ENCODE measurements at places on chromosomes 5 and 9. TPM values are rescaled to one million over a fixed set of nuclear protein-coding genes. Genes with fewer than 3 reads are reported as not detected.

The ARHGEF28 gene
- 74.5 TPM for total RNA-seq

The MAST4 gene
- total RNA-seq: 8.7 TPM

The ZFP2 gene
- total RNA-seq: 6.4 TPM

The SNAPC4 gene
- 15.5 TPM for total RNA-seq

The TLR4 gene
- total RNA-seq: 2.1 TPM

The APBA1 gene
- 0.55 TPM for total RNA-seq

The TEX48 gene
- total RNA-seq: not detected

The PCDHA1 gene
- total RNA-seq: 0.35 TPM

The INSL4 gene
- not detected for total RNA-seq

The DAPK1 gene
- total RNA-seq: 41.0 TPM

The TSTD2 gene
- 31.4 TPM for total RNA-seq

The PCDHGB2 gene
- total RNA-seq: 0.35 TPM

The ASPN gene
- not detected for total RNA-seq

DNA sequence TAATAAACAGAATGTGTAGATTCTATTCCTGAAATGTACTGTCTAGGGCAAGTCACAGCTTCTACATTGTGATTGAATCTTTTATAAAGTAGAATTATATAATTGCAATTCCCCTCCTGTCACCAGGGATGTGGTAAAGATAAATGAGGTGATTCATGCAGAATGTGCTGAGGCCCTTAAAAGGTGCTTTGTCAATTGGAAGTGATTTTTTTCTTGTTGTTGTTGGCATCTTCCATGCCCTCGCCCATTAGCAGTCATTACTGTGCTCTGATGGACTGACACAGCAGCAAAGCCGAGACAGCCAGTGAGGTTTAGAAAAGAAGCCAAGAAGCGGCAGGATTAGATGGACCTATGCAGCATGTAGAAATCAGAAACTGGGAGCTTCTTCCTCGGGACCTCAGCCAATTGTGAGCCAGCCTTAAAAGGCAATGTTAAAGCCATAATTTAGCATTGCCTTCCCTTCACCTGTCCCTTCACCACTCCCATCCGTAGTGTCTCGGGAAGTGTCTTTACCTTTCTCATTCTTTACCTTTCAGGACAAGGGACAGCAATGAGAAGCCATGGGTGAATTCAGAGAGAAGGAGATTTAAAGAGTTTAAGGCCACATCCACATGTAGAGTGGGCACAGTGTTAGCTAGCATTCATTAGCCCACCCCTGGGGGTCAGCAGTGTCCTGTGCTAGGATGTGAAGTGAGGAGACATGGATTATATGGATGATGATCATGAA lies 257.8 kb downstream of the PLK2 start:
- DNase-seq: peak; percentile 47

- no peak for DNase-seq
Measured at GRCh38 chr9:88291856-88292255, 96.4 kb upstream of the SPIN1 start.

DNA sequence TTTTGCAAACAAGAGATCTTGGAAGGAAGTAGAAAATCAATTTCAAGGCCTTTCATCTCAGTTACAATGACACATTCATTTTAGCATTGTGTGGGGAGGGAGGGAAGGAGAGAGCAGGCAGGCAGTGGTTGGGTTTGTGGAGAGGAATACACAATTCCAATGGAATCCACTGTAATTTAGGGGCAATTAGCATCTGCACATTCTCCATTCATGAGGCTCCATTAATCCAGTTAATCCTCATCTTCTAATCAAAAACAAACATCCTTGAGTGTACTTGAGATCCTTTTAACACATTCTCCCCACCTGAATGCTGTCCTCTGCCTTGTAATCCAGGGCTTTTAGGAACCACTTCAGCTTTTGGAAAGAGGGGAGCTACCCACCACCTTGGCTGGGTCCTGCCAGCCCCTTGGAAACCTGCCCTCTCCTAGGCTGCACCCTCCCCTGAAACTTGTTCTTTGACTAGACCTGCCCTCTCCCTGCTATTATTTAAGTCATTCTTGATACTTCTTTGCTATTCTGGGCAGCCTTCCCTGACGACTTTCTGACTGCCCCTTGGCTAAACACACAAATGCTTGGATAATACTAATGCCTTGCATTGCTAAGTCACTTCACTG lies 271.2 kb downstream of the SLIT3 start:
- peak; percentile 7 for DNase-seq

- no peak for DNase-seq
Measured at GRCh38 chr9:111736714-111737113, 58.0 kb downstream of the SHOC1 start.

- DNase-seq: no peak
Measured at GRCh38 chr9:134265078-134265477, 61.2 kb upstream of the RXRA start.

DNA sequence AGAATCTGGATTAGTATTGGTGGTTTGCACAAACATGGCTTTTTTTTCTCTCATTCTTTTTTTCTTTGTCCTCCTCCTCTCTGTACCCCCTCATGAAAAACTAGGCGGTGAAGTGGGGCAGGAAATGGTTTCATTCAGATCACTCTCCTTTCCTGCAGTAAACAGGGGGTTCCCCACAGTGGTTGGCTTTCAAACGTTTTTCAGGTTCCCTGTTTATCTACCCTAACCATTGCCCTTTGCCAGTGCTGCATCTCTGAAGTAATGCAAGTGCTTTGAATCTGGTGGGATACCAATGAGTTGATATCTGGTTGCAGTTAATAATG lies 29.8 kb downstream of the NR4A3 start:
- no peak for DNase-seq

DNA sequence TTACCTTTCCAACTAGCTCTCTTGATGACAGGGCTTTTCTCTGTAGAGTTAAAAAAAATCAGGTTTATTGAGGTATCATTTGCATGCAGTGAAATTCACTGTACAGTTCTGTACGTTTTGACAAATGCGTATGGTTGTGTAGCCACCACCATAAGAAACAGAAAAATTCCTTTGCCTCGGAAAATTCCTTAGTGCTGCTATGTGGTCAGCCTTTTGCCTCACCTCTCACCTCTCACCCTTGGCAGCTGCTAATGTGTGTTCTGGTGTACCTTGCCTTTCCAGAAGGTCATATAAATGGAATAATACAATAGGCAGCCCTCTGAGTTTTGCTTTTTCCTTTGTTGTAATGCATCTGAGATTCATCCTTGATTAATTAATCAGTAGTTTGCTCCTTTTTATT lies 28.4 kb downstream of the PCSK5 start:
- no peak for DNase-seq

GRCh38 chr5:36481454-36482120 lies 124.8 kb upstream of the SLC1A3 start:
- DNase-seq: no peak

- peak; percentile 40 for DNase-seq
Measured at GRCh38 chr5:169911448-169912212, 68.7 kb downstream of the INSYN2B start.

DNA sequence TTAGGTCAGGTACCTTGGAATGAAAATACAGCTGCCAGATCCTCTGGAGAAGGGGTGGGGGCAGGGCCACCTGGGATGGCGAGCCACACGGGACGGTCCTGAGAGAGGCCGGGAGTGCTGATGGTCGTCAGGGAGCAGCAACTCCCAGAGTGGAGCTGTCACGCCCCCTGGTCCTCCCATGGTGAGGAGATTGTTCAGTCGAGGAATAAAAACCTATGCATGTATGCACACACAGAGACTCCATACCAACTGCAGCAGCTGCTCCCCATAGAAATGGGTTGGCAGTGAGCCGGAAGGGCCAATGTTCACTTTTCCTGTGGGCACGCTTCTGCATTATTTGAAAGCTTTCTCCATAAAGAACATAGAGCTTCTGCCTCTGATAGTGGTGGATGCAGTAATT lies 45.2 kb upstream of the SEMA4D start:
- DNase-seq: no peak

DNA sequence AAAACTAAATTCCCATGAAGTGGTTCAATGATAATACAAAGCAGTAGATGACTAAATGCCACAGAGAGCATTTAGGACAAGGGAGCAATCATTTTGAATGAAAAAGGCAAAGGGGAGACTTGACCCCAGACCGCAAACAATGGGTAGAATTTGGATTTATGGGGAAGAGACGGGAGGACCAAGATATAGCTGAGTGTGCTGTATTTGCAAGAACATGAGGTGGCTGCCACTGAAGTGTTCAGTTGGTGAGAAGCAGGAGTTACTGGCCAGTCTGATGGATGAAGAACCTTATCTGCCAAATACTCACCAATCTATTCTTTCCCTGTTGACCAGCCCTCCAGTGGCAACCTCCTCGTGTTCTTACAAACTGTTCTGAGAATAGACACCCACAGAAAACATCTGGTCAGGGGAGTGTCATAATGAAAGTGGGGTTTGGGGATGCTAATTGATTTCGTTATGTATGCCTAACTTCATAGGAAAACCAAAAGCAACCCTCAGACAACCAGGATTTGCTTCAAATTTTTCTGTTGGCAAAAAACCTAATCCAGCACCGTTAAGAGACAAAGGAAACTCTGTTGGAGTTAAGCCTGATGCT lies 19.8 kb downstream of the TDRD7 start:
- DNase-seq: no peak

- DNase-seq: no peak
Measured at GRCh38 chr5:178465228-178465860, 124.8 kb downstream of the COL23A1 start.

DNA sequence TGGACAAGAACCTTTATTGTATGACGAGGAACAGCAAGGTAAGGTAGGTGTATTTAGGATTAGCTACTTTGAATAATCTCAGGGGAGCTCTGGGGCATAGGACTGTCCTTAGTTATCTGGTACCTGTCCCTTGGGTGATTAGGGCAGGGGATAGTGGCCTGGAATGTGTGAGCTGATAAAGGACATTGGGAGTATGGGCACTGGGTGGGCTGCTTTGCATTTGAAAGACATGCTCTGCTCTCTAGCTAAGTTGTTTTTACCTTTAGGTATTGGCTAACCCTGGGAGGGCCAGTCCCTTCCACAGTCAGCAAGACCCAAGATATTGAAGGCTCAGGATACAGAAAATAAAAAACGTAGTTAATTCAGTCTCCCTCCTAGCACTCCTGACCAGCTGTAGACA lies 282.8 kb upstream of the C9orf72 start:
- no peak for DNase-seq

GRCh38 chr5:42579320-42579719 lies 156.1 kb downstream of the GHR start:
- DNase-seq: peak; percentile 64

DNA sequence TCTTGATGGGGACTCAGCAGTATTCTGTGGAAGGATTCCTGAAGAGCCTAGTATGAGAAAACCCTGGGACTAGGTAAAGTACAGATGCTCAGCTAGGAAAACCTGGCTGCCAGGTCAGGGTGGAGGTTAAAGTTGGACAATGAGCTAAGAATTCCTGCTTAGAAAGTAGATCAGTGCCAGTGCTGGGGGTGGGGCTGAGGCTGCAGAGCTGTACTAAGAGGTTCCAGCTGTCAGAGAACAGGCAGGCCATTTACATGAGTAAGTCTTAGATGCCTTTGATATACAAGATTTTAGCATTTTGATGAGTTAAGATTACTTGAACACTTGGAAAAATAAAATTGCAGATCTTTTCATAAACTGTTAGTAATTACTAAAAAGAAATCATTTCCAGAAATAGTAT lies 332.3 kb upstream of the NUDT12 start:
- no peak for DNase-seq

- DNase-seq: no peak
Measured at GRCh38 chr5:12592228-12592627, 688.0 kb upstream of the CTNND2 start.

GRCh38 chr9:91894023-91894422 lies 56.0 kb downstream of the ROR2 start:
- no peak for DNase-seq

- no peak for DNase-seq
Measured at GRCh38 chr9:128420651-128421481, at the start of gene CERCAM. Gene CERCAM, plus strand, starts transcription at chr9:128420857. Its CDS starts 21 bp downstream, at chr9:128420878.

GRCh38 chr5:36252722-36253365 lies 11.1 kb upstream of the NADK2 start:
- DNase-seq: peak; percentile 48

DNA sequence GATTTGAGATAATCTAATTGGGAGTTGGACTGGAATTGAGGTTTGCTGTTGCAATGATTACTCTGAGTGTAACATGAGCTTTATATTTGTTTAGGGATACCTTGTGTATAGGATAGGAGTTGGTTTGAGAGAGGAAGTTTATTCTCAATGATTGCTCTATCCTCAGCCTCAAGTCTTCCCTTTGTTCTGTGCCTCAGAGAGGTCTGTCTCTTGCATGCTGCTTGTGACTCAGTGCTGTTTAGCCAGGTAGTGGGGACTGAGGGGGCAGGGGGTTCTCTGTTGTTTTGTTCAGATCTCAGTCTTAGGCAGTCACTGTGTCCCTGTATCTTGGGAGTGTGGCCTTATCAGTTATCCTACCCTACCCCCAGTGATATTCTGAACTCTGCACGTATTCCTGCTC lies 192.1 kb downstream of the SPATA31D1 start:
- DNase-seq: no peak

DNA sequence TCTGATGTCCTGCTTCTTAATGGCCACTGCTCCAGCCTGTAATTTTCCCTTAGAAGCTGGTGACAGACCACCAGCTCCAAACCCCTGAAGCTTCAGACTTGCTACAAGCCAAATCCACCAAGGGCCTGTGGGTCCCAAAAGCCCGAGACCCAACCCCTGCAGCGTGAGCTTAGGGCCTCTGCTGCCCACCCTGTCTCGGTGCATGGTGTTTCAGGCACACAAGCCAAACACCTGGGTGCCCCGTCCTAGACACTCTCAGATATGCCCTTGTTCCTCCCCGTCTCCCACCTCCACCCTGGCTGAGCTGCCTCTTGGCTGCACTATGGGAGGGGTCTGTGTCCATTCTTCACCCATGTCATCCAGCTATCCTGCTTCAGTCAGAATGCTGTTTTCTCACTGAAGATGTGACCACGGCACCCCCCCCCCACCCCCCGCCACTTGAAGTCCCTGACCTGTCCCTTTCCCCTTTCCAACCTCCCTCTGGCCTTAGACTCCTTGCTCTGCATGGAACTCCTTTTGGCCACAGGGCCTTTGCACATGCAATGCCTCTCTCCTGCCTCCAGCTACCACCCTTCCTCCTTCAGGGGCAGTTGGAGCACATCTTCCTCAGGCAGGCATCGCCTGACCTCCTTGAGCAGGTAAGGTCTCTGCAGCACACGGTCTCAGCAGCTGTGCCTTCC lies 55.8 kb downstream of the ZNF354C start:
- no peak for DNase-seq

GRCh38 chr5:137612576-137612975 lies 113.5 kb upstream of the SPOCK1 start:
- DNase-seq: no peak

DNA sequence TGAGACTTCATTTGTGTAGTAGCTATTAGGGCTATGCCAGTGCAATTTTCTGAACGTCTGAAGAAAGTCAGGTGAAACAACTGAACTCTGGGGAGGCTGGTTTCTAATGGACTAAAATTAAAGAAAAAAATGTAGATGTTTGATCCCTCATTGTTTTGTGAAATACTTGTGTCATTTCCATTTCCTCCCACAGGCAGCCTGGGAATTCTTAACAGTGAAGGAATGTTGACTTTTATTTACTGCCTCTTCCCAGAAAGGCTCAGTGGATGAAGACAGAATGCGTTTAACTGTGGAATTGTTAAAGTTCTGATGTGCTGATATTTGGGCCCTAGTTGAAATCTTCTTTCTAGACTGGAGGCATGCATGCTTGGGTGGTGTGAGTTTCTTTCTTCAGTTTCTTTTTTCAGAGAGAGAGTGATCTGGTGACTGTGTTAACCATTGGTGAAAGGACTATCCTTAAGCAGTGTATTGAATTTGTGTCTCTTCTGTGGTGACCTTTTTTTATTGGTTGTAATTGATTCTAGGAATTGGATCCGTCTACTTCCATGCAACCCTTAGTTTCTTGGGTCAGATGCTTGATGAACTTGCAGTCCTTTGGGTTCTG lies 15.5 kb downstream of the ACER2 start:
- DNase-seq: peak; percentile 18

Data from renal cortical epithelial cell (primary cell).